NT2/D1 (cell line): ENCODE measurements at places on chromosomes 12 and 14.

DNA sequence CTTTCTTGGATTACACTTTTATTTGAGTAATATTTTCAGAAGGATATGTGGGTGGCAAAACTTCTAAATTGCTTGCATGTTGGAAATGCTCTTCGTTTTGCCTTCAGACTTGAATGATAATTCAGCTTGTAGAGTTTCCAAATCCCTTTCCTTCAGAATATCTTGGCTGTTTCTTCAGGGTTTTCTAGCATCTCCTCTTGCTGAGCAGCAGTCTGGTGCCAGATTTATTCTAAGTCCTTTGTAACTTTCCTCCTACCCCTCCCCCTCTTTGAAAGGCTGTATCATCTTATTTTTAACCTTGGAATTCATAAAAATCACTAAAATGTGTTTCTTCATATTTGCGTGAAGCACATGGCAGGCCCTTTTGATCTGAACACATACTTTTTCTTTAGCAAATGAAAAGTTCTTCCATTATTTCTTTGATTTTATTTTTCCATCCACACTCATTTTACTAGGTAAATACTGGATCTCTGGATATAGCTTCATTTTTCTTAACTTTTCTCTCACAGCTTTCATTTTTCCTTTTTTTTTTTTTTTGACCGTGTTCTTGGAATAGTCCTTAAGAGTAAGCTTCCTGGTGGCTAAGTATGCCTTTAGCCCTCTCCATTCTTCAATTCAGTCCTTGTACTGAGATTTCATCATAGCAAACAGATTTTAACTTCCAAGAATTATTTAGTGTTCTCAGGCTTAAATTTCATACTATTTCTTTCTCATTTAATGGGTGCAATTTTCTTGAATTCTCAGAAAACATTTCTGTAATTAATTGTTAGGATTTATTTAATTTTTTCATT, 102.0 kb downstream of the SLC38A4 start:
- DNase-seq, result no peak

GRCh38 chr12:30796313-30796780, 41.6 kb upstream of the CAPRIN2 start:
- DNase-seq, result peak; percentile 77

DNA sequence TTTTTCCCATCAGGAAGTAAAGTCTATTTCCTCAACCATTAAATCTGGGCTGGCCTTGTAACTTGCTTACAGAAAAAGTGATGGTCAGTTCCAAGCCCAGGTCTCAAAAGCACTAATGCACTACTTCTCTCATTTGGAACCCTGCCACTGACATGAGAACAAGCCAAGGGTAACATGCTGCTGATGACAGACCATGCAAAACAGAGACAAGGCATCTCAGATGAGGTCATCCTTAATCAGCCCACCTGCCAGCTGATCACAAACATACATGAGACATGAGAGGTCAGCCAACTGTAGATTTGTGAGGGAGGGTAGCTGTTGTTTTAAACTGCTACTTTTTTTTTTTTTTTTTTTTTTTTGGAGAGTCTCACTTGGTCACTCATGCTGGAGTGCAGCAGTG, 16.2 kb downstream of the TWF1 start:
- DNase-seq, result no peak

GRCh38 chr14:89040080-89040459, 215.6 kb downstream of the TTC8 start:
- DNase-seq, result no peak

GRCh38 chr12:62351326-62351725, 91.1 kb downstream of the USP15 start:
- DNase-seq, result no peak

- no peak for DNase-seq
These were observed 39.8 kb upstream of the NRXN3 start for GRCh38 chr14:78130356-78130755.

DNA sequence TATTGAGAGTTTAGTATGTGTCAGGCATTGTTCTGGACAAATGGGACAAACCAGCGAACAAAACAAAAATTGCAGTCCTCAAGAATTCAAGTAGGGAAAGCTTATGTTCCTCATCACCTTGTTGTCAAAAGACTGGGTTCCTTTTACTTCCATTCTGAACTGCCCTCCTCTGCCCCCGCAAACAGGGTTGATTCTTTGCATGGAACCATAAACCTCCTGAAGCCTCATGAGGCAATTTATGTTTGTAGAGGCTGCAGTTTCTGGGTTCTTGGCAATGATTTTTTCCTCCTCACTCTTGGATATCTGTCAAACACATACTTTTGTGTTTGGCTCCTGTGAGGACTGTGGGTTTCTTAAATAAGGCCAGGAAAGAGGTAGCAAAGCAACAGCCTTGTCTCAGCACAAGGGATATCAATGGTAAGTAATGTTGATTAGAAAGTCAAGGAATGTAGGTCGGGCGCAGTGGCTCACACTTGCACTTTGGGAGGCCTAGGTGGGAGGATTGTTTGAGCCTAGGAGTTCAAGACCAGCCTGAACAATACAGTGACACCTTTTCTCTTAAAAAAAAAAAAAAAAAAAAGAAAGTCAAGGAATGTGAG, 13.9 kb downstream of the COPZ1 start:
- no peak for DNase-seq

GRCh38 chr12:132483612-132484011, 6.3 kb upstream of the FBRSL1 start:
- no peak for DNase-seq

GRCh38 chr12:10501030-10501429, 4.7 kb upstream of the EIF2S3B start:
- no peak for DNase-seq

DNA sequence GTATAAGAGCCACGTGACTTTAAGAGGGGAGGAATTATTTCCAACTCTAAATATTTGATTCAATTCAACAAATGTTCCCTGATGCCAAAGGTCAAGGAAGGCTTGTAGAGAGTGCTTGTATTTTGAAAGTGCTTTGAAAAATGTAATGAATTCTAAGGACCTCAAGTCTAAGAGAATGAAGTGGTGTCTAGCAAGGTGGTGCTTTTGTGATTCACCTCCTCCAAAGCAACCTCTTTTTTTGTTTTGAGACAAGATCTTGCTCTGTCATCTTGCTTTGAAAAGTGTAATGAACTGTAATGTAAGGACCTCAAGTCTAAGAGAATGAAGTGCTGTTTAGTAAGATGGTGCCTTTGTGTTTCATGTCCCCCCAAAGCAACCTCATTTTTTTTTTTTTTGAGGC, 13.7 kb downstream of the AK7 start:
- no peak for DNase-seq

GRCh38 chr14:85363358-85363757, 166.6 kb upstream of the FLRT2 start:
- DNase-seq, result no peak

- no peak for DNase-seq
These were observed 222.2 kb downstream of the ERC1 start for GRCh38 chr12:1213205-1213604.

DNA sequence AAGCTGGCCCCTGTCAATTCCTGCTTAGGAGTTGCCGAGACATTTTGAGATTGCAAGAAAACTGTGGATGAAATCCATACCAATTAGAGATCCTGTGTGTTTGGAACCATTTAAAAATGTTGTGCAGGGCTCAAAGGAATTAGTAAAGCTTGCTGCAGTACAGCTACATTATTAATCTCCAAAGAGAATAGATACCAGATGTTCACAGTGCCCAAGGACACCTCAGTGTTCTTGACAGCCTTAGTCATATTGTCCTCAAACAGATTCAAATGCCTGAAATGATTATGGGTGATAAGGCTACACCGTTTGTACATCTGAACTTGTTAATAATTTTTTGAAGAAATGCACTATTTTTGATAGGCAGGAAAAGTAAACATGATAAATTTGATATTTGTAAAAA, 164.6 kb downstream of the MSRB3 start:
- DNase-seq, result no peak

- no peak for DNase-seq
These were observed 149.3 kb downstream of the DPF3 start for GRCh38 chr14:72744416-72745120.
